CD4-positive, alpha-beta T cell treated with Interleukin-6 at 100 ng/mL for 8 hours (primary cell): ENCODE measurements at places on chromosomes 7 and 10.

GRCh38 chr7:31550432-31550831 is 36.5 kb downstream of the ITPRID1 start:
- no peak for DNase-seq

- DNase-seq: no peak
These were observed 434.8 kb upstream of the NPVF start for GRCh38 chr7:25662841-25663800.

DNA sequence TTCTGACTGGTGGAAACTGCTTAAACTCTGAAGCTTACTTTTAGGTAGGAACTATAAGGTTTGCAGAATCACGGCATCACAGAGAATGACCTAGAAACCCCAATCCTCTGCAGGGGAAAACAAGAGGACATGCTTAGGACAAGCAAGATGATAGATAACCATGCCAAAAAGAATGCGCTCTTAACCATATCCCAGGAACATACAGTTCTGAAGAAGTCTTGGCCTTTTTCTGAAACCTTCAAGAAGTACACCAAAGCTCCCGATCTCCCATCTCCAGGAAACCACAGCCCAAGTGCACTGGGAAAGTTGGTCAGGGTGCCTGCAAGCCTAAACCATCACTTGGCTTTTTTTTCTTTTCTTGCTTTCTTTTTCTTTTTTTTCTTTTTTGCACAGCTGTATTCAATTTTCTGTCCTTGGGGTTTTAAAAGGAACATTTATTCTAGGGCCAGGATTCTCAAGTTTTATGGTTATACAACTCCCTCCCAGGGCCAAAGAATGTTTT is 12.2 kb upstream of the SVIL start:
- no peak for DNase-seq

DNA sequence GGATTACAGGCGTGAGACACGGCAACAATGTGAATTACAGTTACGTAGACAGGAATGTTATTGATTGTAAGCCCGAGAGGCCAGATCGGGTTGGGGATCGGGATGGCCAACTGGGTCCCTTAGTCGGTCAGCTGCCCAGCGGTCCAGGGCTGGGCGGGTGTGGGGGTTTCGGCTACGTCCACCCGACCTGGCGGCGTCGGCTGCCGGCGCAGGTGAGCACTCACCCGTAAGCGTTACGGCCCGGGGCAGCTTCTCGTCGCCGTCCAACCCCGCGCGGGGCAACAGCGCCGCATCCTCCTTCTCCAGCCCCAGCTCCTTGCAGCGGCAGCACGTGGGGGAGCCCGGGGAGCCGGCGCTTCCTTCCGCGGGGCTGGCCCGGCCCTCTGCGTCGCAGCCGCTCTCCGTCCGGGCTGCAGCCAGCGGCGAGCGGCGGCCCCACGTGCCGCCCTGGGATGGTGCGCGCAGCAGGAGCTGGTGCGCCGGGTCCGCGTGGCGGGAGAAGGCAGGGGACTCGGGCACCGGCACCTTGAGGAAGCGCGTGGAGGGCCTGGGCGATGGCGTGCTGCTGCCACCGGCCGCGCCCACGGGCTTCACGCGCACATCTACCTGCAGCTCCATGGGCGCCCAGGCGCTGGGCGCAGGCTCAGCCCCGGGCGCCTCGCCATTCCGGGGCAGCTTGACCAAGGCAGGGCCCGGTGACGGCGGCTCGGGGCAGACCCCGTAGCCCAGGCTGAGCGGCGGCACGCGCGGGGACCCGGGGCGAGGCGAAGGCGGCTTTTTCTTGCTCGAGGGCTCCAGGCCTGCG is 609 bp downstream of the KLRG2 start:
- DNase-seq: no peak
